H54 (cell line): ENCODE measurements at places on chromosomes 6 and 20.

- DNase-seq = no peak
Measured at GRCh38 chr20:45873409-45874103, 7.5 kb upstream of the ZSWIM1 start.

- no peak for DNase-seq
Measured at GRCh38 chr20:375265-375889, 5.2 kb upstream of the TRIB3 start.

GRCh38 chr20:17940224-17940971, 28.2 kb downstream of the SNX5 start:
- DNase-seq = no peak

DNA sequence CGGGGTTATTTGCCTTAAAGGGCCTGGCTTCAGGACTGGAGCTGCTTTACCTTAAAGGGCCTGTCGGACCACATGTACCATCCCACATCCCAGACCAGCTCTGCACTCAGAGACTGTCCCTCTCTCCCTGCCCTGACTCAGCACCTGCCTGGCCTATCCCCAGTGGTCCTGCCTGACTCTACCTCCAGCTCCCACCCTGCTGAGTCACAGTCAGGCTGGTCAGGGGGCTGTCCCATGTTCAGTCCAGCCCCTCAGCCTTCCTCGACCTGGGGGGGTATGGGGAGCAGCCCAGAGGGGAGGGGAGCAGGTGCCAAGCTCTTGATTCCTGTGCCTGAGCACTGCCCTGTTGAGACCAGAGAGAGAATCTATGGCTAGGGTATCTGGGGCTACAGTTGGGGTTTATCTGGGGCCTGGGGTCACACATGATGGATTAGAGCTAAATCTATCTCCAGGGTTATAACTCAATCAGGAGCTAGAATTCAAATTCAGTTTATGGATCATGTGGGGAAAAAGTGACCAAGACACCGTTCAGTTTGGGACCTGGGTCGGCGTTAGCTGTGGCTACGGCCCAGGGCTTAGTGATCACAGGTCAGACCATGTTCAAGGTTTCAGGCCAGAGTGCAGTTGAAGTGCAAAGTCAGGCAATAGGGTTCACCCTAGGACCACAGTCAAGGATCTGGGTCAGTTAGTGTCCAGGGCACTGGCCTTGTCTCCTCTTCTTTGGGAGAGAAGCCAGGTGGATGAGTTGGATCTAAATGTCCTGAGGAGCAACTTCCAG, 9.4 kb upstream of the TRIB3 start:
- no peak for DNase-seq
